ENCODE measurements at places on chromosomes 5 and 9. TPM values are rescaled to one million over a fixed set of nuclear protein-coding genes. Genes with fewer than 3 reads are reported as not detected.

CNTNAP3 gene
- polyA plus RNA-seq: 6.4 TPM

CDC23 gene
- polyA plus RNA-seq: 70.0 TPM

KIAA0825 gene
- 5.9 TPM for polyA plus RNA-seq

GFPT2 gene
- 15.3 TPM for polyA plus RNA-seq

BAAT gene
- polyA plus RNA-seq: 0.13 TPM

QRFP gene
- polyA plus RNA-seq: 0.59 TPM

SPRY4 gene
- 33.5 TPM for polyA plus RNA-seq

- DNase-seq: no peak
Observed at GRCh38 chr5:68848091-68848490, 245.7 kb upstream of the SLC30A5 start.

- DNase-seq: no peak
Observed at GRCh38 chr5:101686536-101687157, 609.4 kb downstream of the SLCO4C1 start.

DNA sequence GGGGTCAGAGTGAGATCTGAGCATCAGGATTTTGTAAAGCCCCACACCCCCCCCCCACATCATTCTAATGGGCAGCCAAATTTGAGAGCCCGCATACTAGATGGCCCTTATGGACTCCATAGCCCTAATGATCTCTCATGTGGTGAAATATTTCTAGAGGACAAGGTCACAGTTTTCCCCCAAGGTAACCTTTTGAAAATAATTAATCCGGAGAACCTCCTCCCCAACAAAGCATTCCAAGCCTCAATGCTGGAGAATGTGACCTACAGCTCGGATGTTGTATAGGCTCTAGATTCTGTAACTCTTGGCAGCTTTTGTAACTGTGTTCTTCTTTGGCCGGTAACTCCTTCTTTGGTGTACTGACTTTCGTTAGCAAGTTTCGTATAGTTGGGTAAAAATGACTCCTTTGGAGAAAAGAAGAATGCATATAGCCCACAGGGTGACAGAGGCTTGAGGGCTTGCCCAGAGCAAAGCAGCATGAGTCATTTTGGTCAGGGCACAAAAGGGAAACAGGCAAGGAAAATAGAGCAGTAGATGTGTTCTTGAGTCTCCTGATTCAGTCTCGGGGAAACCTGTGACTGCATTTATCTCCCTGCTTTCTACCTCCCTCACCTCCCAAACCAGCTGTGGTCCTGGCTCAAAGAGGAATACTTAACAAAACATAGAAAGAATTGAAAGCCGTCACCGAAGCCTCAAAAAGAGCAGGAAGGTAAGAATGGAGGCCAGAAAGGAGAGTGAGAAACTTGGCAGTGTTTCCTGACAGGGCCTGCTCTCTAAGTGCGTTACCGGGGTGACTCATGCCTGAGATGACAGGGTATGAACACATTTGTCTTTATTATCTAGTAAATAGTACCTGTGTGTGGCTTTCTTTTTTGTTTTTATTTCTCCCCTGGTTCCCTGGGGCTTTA is 6.6 kb upstream of the XPA start:
- DNase-seq: no peak

- no peak for DNase-seq
Observed at GRCh38 chr5:139394654-139395566, at the start of gene PROB1. Gene PROB1, minus strand, starts transcription at chr5:139395104. Its CDS starts 23 bp downstream, at chr5:139395081.

DNA sequence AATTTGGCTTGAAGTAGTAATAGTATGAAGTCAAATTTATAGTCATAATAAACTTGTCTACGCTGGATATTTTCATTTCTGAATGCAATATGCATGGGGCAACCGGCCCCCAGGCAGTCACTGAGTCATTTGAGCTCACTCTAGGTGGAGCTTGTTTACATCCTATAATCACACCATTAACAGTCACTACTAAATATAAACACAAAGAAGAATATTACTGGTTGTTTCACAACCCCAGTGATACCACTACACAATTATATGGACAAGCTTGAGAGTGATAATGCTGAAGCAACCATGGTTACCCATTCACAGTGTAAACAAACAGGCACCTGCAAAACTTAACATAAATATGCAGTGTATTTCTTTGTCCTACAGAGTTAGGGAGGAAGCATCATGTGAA is 68.7 kb downstream of the MARCHF3 start:
- no peak for DNase-seq

GRCh38 chr5:68033961-68034571 is 181.5 kb upstream of the PIK3R1 start:
- DNase-seq: no peak

GRCh38 chr5:115237066-115237465 is 25.6 kb downstream of the PGGT1B start:
- DNase-seq: no peak

DNA sequence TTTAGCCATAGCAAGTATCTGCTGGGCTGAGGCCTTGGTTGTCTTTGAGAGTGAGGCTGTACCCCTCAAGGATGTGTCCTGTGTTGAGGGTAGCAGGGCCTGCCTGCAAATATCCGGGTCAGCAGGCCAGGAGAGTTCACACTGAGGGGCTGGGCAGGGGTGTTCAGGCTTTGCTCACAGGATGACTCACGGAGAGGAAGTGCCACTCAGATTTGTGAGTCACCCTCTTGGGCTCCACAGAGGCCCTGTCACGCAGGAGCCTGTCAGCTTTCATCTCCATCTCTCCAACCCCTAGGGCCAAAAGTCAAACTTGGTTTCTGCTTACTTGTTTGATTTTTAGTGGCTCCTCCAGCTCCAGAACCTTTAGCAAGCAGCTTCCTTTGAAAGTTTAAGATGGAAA is 211.5 kb downstream of the SEC61B start:
- no peak for DNase-seq

DNA sequence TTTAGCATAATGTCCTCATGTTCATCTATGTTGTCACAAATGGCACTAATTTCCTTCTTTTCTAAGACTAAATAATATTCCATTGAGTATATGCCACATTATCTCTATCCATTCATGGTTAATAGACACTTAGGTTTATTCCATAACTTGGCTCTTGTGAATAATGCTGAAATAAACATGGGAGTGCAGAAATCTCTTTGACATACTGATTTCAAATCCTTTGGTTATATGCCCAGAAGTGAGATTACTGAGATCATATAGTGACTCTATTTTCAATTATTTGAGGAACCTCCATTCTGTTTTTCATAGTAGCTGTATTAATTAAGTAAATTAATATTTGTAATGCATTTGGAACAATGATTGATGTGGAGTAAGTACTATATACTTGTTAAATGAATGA is 13.0 kb downstream of the SMIM3 start:
- no peak for DNase-seq

- DNase-seq: no peak
Observed at GRCh38 chr5:152358861-152359568, 46.1 kb downstream of the NMUR2 start.

DNA sequence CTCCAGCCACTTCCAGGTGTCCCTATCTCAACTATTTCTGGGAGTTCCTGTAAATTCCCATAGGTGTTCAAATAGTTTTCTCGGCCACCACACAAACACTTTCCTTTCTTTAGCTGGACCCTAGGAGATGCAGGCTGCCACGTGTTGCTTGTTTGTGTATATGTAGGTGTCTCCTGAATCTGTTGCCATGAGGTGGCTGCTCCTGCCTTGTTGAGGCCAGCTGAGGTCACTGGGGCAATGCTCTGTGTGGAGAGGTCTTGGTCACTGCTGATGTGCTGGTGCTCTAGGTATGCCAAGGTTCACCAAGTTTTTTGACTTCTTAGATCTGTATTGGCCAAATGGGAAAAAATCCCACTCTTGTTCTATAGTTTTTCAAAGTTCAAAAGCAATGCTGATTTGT is 132.5 kb upstream of the CHD1 start:
- DNase-seq: no peak

- no peak for DNase-seq
Observed at GRCh38 chr5:131757830-131758519, 38.8 kb downstream of the FNIP1 start.

- DNase-seq: no peak
Observed at GRCh38 chr5:6435356-6435755, 13.3 kb upstream of the UBE2QL1 start.

- DNase-seq: no peak
Observed at GRCh38 chr9:114112325-114112724, 13.2 kb upstream of the KIF12 start.

DNA sequence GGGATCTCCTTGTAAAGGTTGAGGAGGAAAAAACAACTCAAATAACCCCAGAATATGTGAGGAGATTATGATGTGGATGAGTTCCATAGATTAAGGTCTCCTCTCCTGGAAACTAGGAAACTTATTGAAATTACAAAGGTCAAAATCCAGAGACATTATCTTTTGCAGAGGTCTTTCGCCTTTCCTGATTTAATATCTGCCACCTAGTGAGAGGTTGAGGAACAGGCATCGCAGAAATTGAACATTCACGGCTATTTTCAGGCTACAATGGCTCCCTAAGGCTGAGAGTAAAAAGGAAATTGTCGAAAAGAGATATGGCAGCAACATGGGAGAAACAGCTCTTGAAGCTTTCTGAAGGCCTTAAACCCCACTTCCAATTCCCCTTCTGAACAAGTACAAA is 127.5 kb upstream of the PLCXD3 start:
- no peak for DNase-seq

DNA sequence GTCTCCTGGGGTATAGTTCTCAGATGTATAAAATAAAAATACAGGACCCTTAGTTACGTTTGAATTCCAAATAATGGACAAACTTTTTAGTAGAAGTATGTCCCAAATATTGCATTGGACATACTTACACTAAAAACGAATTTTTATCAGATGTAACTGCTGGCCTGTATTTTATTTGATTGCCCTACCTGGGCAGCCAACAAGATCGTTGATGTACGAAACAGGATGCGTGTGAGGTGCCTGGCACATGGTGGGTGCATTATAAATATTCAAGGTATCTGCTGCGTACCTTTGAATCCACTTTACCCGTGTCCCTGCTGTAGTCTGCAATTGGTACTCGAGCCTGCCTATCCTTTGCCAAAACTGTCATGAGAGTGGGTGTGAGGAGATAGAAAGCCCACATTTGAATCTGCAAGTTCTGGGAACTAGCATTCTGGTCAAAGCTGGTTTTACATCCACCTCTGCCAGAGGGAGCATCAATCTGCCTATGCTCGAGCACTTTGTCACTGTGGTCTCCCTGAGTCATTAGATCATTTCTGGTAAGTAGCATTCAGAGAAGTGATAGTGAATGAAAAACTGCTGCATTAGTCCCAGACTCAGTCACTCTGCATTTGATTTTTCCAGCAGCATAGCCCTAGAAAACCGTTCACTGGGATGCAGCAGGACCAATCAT is 133.7 kb upstream of the IQGAP2 start:
- DNase-seq: no peak

DNA sequence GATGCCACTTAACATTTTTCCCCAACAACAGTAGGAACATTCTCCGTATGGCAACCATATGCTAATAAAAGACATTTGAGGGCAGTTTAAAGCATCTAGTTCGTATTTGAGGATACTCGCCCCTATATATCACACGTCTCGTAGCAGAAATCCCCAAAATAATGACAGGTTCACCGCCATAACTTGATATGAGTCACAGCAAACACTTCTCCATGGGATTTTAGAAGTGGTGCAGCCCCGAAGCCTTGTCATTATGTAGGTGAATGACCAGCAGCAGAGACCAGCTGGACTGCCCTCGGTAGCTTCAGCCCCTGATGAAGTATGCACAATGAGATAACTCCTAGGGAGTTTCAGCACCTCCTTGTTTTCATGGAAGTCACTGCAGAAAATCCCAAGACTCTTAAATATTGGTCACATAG is 2.0 kb downstream of the CTNND2 start:
- DNase-seq: no peak

- DNase-seq: no peak
Observed at GRCh38 chr5:85320495-85320894, 935.8 kb upstream of the EDIL3 start.

DNA sequence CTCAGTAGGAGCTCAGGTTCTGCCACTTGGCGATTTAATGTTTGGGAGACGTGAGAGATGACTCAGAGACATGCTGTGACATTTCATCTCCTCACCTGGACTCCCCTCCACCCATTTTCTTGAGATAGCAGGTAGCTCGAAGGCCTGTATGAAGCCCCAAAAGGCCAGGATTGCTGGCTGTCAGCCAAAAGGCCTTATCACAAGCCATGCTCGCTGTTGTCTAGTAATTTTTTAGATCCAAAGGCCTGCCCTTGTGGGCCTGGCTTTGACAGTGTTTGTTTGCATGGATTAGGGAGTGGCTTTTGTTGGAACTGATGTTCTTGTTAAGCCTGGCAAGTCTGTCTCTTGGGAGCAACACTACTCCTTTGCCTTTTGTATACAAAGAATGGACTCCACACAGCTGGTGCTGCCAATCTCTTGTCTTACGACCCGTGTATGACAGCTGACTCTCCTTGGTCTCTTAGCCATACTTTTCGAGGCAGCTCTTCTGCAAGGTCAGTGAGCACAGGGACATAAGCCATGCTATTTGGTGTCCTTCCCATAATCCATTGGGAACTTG is 22.7 kb downstream of the CAVIN4 start:
- no peak for DNase-seq

- DNase-seq: no peak
Observed at GRCh38 chr9:77544546-77544945, 103.6 kb downstream of the GNA14 start.

GRCh38 chr9:38675211-38675610 is 44.7 kb downstream of the FAM240B start:
- no peak for DNase-seq

GRCh38 chr5:122053181-122054109 is 24.6 kb downstream of the LOX start:
- DNase-seq: no peak

Measured in left renal pelvis (tissue), 4 donors.